Right renal cortex interstitium (tissue), 3 donors: ENCODE measurements at places on chromosomes 2 and 18.

DNA sequence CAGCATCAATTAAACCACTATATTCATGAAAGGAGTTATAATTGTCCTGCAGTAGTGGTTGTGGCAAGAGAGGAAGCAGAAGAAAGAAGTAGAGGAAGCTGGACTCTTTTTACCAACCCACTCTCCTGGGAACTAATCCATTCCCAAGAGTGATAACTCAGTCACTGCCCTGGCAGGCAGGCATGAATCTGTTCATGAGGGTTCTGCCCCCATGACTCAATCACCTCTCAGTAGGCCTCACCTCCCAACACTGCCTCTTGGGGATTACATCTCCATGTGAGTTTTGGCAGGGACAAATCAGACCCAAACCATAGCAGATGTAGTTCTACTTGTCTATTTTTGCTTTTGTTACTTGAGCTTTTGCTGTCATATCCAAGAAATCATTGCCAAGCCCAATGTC lies 232.7 kb upstream of the MAP2 start:
- DNase-seq, result no peak

DNA sequence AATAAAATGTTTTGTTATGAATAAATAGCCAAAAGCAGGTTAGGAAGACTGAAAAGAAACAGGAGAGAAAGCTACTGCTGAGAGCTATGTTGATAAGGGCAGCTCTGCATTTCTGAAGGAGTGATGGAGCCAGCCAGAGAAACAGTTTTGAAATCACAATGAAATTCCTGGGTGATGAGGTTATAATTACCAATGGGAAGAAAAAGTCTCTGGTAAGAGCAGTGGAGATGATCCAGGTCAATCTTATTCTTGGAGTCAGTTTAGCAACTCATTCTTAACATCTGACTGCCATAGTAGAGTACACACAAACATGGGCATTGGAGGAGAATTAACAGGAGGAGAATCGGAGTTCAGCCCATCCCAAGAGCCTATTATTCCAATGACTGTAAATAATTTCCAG lies 2.4 kb downstream of the ALKAL2 start:
- DNase-seq, result no peak

DNA sequence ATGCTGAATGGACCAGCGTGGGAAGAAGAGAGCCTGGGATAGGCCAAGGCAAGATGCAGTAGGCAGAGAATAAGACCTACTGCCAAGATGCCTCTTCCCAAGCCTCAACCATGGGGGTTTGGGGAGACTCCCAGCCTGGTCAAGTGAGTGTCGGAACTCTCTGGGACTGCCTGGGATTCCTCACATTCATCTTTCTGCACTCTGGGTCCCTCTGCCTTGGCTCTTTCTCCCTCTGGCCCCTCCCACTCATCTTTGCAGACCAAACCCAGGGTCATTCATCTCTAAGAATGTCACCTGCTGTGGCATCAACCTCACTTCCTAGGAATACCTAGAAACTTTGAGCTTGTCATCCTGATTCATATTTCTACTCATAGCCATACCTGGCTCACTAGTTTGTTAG lies 211.3 kb upstream of the HNRNPA3 start:
- no peak for DNase-seq

DNA sequence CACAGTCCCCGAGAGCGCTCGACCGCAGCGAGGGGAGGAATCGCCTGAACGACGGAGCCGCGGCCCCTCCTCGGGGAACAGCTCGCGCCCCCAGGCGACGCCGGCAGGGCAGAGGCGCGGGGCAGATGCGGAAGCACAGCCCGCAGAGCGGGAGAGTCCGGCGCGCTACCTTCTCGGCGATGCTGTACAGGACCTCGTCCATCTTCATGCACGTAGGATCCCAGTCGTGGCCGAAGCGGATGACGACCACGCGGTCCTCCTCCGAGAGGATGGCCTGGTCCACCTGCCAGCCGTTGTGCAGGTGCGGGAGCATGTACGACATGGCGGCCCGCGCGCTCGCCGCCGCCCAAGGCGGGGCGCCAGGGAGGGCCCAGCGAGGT lies 302 bp downstream of the TXNL4A start:
- DNase-seq, result peak; percentile 36

DNA sequence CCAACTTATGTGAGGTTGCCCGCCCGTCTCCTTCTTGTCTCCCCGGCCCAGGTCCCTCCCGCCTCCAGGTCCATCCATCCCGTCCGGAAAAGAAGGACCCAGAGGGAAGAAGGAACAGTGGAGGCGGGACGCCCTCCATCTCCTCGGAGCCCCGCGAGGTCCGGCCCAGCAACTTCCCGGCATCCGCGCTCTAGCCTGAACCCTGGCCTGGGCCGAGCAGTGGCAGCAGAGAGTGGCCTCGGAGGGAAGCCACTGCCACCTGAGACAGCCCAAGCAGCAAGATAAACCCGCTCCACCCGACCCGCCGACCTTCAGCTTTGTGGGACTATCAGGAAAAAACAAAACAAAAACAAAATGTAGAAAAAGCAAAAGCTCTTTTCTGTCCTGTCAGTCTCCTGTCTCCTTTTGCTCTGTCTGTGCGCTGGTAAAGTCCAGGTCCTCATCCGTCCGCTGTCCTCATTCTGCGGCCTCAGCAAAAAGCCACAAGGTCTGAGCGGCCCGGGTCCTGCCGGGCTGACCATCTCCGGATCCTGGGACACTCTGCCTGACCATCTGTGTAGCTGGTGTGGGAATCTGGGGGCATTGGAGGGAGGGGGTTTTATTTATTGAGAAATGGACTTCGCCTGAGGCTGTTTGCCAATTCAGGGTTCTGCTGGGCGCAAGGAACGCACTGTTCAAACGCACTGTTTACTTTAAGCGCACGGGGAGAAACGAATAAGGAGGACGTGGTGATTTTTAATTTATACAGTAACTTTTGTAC lies 3.1 kb downstream of the DLX1 start:
- DNase-seq, result no peak
